HT1080 (cell line): ENCODE measurements at places on chromosomes 11 and 22.

- no peak for DNase-seq
Measured at GRCh38 chr11:64765851-64766665, 6.3 kb upstream of the PYGM start.

GRCh38 chr11:44445500-44446365 lies 119.7 kb upstream of the CD82 start:
- no peak for DNase-seq

GRCh38 chr11:31499576-31500178 lies 9.7 kb downstream of the IMMP1L start:
- DNase-seq, result no peak

DNA sequence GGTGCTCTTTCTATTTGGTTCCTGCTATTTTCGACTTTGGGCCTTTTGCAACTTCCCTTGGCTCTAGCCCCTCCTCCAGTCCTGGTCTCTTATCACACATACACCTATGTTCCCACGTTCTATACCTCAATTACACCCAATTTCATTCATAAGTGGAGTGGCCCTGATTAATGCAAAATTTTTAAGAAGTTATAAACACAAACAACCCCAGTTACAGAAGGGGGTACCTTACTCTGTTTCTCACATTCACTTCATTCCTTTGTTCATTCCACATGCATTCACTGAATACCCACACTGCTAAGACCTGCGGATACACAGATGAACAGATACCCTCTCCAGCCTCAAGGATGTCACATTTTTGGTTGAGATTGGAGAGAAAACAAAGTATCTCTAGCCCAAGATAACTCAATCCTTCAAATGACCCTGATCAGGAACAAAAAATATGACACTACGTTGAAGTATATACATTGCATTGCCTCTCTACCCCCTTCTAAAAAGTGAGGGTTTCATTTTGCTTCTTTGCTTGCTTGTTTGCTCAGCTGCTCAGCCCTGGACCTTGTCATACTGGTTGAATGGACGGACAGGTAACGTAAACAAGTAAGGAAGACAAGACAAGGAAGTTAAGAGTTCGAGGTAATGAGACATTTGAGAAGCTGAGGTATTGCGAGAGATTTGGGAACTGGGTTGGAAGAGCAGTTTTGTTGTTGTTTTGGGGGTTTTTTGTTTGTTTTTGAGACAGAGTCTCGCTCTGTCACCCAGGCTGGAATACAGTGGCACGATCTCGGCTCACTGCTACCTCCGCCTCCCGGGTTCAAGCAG lies 3.6 kb upstream of the VPS37C start:
- no peak for DNase-seq

GRCh38 chr11:96008161-96008720 lies 84.3 kb upstream of the MTMR2 start:
- DNase-seq, result no peak

GRCh38 chr11:119895981-119896380 lies 167.0 kb upstream of the NECTIN1 start:
- no peak for DNase-seq

DNA sequence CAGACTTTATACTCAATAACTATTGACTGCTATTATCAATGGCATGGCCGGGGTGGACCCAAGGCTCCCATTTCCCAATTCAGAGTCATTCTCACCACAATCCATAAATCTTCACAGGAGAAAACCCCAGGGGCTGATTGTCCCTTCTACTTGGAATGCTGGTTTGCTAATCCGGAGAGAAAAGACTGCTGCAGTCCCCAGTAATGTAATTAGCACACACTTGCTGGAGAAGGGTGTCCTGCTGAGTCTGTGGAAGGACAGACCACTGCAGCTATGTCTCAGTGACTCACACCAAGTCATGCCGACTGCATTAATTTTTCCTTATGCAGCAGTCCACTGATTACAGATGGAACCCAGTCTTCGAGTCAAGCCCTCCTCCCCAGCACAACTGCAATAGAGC lies 5.9 kb upstream of the ETS1 start:
- peak; percentile 69 for DNase-seq

GRCh38 chr11:72655896-72656464 lies 18.2 kb downstream of the PDE2A start:
- DNase-seq, result no peak

DNA sequence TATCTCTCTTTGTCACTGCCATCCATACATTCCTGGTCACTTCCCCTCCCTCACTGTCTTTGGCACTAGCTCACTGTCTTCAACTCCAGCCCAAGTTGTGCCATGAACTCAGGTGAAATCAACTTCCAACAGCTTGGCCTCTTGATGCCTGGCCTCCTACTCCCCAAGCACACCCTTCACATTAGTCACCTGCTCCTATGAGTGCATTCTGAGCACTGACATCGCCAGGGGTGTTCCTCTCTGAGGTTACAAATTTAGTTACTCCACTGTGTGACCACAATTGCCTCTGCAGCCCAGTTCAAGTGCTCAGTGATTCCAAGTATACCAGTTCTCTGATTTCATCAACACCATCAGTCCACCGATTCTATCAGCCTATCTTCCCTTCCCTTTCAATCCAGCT lies 10.8 kb downstream of the DRD2 start:
- no peak for DNase-seq

DNA sequence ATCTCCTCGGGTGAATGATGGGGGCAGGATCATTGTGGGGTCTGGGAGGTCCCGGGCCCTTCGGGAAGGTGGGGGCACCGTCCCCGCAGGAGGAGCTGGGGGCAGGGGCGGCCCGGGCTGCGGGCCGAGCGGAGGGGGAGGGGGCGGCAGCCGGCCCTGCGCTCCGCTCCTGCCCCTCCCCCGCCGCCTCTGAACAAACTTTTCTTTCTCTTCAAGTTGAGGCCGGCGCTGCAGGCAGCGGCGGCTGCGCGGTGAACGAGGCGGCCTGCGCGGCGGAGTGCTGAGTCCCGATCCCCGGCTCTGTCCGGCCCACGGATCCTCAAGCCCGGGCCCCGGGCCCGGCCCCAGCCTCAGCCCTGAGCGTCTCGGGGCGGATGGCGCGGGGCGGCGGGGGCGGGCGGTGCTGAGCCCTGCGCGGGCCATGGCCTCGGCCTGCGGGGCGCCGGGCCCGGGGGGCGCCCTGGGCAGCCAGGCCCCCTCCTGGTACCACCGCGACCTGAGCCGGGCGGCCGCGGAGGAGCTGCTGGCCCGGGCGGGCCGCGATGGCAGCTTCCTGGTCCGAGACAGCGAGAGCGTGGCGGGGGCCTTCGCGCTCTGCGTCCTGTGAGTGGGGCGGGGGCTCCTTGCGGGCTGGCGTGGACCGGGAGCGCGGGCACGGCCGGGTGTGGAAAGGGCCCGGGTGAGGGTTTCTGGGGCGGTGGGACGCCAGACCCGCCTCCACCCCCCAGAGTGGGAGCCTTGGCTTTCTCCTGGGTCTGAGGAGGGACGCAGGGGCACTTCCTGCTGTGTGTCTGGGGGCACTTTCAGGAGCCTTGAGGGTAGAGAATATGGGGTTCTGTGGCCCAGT lies at the start of gene INPPL1:
Gene INPPL1 (plus strand): TSS at position 204 of the 847 bp plus-strand sequence. CDS start 218 bp downstream, at position 422.
- DNase-seq, result no peak

DNA sequence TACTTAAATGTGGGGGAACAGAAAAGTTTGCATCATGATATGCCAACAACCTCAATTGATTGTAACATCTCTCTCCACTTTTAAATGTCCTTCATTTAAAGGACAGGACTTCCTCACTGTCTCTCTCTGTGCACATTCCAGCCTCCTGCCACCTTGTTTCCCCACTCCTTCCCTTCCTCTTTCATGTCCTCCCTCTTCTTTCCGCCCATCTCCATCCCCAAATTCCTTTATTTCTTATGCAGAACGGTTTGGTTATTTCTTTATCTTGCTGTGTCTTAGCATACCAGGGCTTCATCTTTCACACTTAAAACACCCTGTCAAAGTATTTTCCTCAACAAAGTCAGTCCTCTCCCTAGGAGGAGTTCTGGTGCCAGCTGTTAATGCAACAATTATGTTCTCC lies 293.8 kb downstream of the NXPE2 start:
- no peak for DNase-seq

GRCh38 chr11:111541254-111542061 lies 938 bp downstream of the LAYN start:
- DNase-seq, result peak; percentile 88

DNA sequence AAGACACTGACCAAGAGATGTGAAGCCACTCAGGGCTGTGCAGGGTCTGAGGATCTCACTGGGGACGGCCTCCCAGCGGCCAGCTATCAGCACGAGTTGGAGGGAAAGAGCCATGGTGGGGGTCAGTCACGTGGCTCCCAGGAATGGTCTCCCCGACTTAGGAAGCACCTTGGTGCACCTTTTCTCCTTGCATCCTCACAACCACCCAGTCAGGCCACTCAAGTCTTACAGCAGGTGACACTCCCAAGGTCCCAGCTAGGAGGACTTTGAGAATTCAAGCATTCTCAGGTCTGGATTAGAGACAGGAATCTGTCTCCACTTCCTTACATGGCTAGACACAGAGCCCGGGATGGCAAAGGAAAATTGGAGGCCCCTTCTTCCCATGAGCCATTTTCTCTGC lies 2.7 kb downstream of the RNASEH2C start:
- DNase-seq, result no peak

DNA sequence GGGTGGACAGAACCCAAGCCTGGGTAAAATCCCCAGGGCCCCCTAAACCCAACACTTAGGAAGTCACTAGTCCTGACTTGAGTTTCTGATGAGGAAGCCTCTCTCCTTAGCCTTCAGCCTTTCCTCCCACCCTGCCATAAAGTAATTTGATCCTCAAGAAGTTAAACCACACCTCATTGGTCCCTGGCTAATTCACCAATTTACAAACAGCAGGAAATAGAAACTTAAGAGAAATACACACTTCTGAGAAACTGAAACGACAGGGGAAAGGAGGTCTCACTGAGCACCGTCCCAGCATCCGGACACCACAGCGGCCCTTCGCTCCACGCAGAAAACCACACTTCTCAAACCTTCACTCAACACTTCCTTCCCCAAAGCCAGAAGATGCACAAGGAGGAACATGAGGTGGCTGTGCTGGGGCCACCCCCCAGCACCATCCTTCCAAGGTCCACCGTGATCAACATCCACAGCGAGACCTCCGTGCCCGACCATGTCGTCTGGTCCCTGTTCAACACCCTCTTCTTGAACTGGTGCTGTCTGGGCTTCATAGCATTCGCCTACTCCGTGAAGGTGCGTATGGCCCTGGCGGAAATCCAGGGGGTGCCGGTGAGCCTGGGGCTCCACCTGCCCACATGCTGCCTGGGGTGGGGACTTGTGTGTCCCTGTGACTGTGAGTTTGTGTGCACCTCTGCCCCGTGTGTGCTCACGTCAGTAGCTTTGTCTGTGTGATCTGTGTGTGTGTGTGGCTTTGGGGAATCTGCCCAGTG lies at the start of gene IFITM1:
Gene IFITM1 (plus strand): TSS at position 254 of the 767 bp plus-strand sequence. CDS start 131 bp downstream, at position 385.
- peak; percentile 32 for DNase-seq

DNA sequence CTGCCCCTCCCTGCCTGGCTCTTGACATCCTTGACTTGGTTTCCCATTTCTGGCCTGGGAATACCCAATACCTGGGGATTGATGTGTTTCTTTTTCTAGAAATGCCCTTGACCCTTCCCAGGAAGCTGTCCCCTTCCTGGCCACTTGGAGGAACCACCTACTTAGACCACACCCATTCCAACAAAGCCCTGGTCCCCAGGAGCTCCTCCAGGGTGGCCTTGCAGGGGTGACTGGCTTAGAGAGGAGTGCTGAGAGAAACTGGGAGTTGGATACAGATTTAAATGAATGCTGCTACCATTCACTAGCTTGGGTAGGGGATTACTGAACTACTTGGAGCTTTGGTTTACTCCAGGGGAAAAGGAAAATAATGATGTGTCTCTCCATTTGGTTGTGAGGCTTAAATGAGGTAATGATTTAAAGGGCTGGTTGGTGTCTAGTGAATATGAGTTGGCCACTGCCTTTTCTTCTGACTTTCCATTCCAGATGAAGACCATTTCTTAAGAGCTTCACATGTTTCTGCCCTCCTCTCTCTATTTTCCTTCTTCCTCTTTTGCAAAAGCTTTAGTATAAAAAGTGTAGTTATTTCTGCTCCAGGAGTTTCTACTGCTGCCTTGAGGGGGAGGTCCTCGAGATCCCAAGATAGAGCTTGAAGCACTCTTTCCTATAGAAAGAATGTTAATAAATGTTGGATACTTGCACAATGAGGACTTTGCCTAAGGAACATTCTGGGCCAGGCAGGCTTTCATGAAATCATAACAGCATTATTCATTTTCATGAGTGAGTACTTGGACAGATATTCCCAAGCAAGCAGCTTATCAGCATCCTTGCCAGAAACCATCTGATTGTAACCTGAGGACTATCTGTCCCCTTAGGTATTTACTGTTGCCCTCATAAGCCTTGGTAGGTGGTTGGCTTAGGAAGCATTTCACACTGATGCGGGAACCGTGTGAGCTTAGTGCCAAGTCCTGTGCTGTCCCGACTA lies 22.4 kb downstream of the PANX1 start:
- DNase-seq, result no peak

DNA sequence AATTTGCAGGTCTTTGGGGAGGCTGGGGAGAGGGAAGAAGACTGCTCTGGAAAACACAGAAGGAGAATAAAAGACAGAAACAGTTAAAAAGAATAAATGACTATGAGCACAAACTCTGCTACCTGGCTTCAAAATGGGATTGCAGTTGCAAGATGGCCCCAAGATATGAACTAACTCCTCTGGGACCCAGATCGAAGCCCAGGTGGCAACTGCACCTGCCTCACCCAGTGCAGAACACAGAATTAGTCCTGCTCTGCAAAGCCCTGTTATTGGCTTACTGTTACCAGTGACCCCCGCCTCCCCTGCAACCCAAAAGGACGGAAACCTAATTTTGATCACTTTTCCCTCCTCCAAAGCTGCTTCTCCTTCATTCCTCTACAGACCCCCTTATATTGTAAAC lies 35.9 kb upstream of the POU2AF1 start:
- DNase-seq, result no peak

GRCh38 chr11:60396382-60396781 lies at the start of gene MS4A14:
Gene MS4A14 (plus strand): TSS chr11:60396459. CDS start chr11:60396579, 120 bp downstream.
- DNase-seq, result no peak

- DNase-seq, result no peak
Measured at GRCh38 chr11:42974510-42975179, 337.2 kb upstream of the API5 start.

DNA sequence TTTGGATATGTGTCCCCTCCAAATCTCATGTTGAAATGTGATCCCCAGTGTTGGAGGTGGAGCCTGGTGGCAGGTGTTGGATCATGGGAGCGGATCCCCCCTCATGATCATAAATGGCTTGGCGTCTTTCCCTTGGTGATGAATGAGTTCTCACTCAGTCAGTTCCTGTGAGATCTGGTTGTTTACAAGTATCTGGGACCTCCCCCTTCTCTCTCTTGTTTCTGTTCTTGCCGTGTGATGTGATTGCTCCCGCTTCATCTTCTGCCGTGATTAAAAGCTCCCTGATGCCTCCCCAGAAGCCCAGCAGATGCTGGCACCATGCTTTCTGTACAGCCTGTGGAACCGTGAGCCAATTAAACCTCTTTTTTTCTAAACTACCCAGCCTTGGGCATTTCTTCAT lies 102.2 kb downstream of the SEZ6L start:
- no peak for DNase-seq
